Islet precursor cell (in vitro differentiated cells): ENCODE measurements at places on chromosomes 16 and 17.

DNA sequence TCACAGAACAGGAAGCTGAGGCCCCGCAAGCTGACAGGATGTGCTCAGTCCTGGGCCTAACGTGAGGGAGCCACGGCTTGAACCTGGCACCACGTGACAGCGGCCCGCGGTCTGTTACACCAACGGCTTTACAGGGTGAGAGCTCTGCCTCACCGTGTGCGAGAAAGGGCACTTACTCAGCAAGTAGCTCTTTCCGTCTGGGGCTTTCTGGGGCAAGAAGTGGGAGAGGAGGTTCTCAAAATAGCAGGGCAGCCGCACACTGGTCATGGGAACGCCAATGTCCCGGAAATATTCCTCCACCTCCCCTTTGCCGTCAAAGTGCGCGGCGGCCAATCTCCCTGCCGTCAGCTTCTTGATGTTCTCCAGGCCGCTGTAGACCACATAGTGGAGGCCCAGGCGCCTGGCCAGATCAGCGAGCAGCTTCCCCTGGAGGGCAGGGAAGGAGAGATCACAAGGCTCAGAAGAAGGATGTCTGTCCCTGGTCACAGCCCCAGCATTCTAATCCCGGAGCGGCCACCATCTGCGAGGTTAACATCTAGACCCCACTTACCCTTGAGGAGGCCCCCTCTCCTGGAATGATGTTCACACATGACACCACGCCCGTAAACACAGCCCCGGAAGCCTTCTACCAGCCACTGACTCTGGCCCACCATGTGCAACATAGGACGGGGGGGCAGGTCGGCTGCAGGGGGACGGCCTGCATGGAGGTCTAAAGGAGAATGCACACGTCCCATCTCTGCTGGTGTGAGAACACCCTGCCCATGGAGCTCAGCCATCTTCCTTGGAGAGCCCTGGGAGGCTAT lies 8.2 kb downstream of the NMRAL1 start:
- no peak for DNase-seq

DNA sequence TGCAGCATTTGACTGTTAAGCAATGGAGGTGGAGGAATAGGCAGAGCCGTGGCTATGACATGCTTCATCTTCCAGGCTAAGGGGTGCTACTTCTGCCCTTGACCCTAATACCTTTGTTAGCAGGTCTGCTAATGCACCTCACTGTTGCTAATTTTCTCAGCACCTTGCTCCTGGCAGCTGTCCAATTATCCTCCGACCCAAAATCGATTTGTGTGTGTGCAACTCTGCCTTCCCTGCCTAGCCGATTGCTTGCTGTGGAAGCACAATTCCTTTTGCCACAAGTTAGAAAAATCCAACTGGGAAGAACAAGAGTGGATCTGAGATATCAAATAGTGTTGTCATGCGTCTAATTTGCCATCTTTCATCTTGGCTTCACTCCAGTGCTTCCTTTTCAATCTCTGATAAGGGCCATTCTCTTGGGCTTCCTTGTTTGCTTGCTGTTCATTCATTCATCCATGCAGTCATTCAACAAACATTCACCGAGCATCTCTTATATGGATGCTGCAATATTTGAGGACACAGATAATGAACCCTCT lies 422.8 kb downstream of the RBFOX1 start:
- DNase-seq: no peak

DNA sequence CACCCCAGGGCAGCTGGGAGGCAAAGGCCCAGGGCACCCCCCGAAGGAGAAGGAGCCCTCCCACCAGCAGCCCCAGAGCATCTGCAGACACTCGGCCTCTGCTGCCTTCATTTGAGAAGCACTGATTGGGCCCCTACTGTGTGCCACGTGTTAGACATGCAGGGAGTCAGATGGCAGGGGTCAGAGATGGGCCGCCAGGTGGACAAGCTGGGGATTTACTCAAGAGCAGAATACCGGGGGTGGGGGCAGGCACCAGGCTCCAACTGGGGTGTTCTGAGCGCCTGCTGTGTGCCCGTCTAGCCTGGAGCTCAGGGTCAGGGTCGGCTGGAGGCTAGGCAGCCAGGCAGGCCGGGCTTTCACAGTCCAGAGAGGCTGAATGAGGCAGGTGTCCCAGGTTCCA lies 18.7 kb downstream of the TPSG1 start:
- DNase-seq: no peak

DNA sequence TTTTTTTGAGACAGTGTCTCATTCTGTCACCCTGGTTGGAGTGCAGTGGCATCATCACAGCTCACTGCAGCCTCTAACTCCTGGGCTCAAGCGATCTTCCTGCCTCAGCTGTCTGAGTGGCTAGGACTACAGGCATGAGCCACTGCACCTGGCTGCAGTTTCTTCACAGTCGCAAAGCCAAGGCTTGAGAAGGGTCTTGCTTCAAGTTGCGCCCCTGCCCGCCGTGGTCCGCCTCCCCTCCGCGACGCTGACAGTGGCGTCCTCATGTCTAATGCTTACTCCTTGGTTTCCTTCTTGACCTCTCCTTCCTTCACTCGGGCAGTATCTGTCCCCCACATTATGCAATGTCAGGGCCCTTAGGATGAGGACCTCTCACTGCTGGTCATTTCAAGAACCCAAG lies 112.7 kb downstream of the ADCY9 start:
- DNase-seq: no peak

- peak; percentile 74 for DNase-seq
These were observed 25.7 kb downstream of the MAP3K3 start for GRCh38 chr17:63647936-63648335.
